ENCODE measurements at places on chromosomes 2 and 18. TPM values are rescaled to one million over a fixed set of nuclear protein-coding genes. Genes with fewer than 3 reads are reported as not detected.

Gene RHOB
- total RNA-seq = 994 TPM

Gene LCT
- total RNA-seq = not detected

Gene GPN1
- 40.5 TPM for total RNA-seq

Gene DLX1
- total RNA-seq = 0.29 TPM

Gene SLC9A4
- total RNA-seq = under 0.01 TPM

Gene SMCHD1
- 37.9 TPM for total RNA-seq

Gene DUSP11
- total RNA-seq = 31.4 TPM

Gene NEMP2
- total RNA-seq = 2.4 TPM

Gene BBS5
- total RNA-seq = 2.6 TPM

Gene RGPD4
- total RNA-seq = not detected

Gene TXNDC2
- 0.10 TPM for total RNA-seq

Gene SLC38A11
- total RNA-seq = not detected

Gene SKOR2
- not detected for total RNA-seq

Gene ECEL1
- not detected for total RNA-seq

Gene IL36B
- total RNA-seq = not detected

Gene ST8SIA3
- not detected for total RNA-seq

Gene RAB6D
- 0.10 TPM for total RNA-seq

Gene ASB18
- total RNA-seq = not detected

Gene ZNF397
- total RNA-seq = 8.5 TPM

Gene DNAH7
- total RNA-seq = under 0.01 TPM

Gene IL1R1
- total RNA-seq = 2.0 TPM

Gene MROH2A
- total RNA-seq = not detected

Gene FKBP1B
- total RNA-seq = 10.1 TPM

Gene APLF
- total RNA-seq = 5.6 TPM

Gene MFSD2B
- not detected for total RNA-seq

Gene OSBPL6
- 6.7 TPM for total RNA-seq

Gene TEKT4
- total RNA-seq = not detected

Gene FAM161A
- 1.7 TPM for total RNA-seq

Gene UBE2E3
- 58.5 TPM for total RNA-seq

Gene SLC8A1
- total RNA-seq = 2.3 TPM

Gene HNMT
- total RNA-seq = 6.2 TPM

Gene VIT
- total RNA-seq = 1.3 TPM

Gene IL1B
- total RNA-seq = 0.33 TPM

Gene ABCB11
- total RNA-seq = 0.98 TPM

Gene C2orf72
- not detected for total RNA-seq

Gene RUFY4
- 0.29 TPM for total RNA-seq

Gene DUSP2
- total RNA-seq = 1.7 TPM

Gene CRYGD
- total RNA-seq = not detected

Gene SRSF7
- total RNA-seq = 103 TPM

Gene CD28
- total RNA-seq = under 0.01 TPM

Gene PRKAG3
- total RNA-seq = not detected

Gene GAREM2
- total RNA-seq = 1.5 TPM

Gene MITD1
- total RNA-seq = 18.6 TPM

Gene LTBP1
- 145 TPM for total RNA-seq

Gene POTEE
- total RNA-seq = 0.29 TPM

Gene PSTPIP2
- 5.3 TPM for total RNA-seq

Gene ABCG5
- not detected for total RNA-seq

Gene ASTL
- total RNA-seq = not detected

Gene DIPK1C
- total RNA-seq = not detected

Gene LYPD6B
- 0.10 TPM for total RNA-seq

Gene GAL3ST2
- not detected for total RNA-seq

Gene C2orf78
- not detected for total RNA-seq

Data from vein endothelial cell (primary cell).